ENCODE measurements at places on chromosomes 2 and 18.

- DNase-seq: no peak
Measured at GRCh38 chr18:23712445-23712844, 23.2 kb downstream of the LAMA3 start.

DNA sequence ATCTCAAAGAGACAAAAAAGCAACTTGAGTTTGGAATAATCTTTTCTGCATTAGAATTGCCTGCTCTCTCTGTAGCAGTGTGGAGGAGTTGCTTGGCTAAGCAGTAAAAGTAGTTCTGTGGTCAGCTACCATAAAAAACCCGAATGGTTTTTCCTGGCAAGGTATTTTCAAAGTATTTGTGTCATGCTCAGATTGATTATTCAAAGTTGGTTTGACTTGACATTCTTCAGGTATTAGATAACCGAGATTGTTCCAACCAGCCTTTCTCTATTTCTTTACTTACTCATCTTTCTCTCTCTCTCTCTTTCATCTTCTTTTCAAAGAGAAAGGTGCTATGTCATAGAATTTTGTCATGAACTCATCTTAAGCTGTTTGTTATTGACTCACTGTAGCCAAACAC lies 404.9 kb downstream of the CPS1 start:
- DNase-seq: peak; percentile 32

DNA sequence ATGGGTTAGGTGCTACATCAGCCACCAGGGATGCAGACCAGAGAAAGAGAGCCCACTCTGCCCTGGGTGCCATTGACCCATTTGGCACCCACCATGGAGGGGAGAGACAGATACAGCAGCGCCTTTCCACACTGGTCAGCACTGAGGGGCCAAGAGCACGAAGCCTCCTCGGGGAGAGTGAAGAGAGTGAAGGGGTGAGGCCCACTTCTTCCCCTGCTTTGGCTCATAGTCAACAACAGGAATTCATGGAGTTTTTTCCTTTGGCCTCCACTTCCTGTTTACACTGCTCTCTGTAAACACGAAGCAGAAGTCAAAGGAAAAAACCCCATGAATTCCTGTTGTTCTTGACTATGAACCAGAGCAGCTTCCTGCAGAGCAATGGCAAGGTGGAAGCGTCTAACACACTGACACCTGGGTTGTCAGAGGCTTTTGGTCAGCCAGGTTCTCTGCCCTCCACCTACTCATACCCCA lies 80.0 kb downstream of the CCDC93 start:
- DNase-seq: no peak

DNA sequence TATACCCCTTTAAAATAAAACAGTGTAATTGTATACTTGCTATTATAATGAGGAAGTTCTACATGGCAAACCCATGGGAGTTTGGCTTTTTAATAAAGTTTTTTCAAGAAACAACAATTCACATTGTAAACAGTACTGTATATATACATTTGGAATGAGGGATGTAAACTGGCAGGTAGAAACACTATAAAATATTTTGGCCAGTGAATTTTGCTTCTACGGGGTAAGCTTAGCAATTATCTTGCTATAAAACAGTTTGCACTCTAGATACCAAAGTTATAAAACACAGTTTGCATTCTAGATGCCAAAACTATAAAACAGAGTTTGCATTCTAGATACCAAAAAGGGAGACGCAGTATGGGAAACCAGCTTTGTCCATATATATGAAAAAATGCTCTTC lies 16.6 kb downstream of the THUMPD2 start:
- no peak for DNase-seq

- DNase-seq: no peak
Measured at GRCh38 chr2:2501454-2502200, 170.6 kb upstream of the MYT1L start.

- DNase-seq: no peak
Measured at GRCh38 chr2:114025030-114025429, 135.1 kb downstream of the ACTR3 start.

GRCh38 chr2:163198972-163199371 lies 360.4 kb upstream of the KCNH7 start:
- DNase-seq: no peak

- DNase-seq: no peak
Measured at GRCh38 chr2:213723041-213723560, 438.8 kb downstream of the SPAG16 start.

- no peak for DNase-seq
Measured at GRCh38 chr18:51137026-51137729, 60.3 kb downstream of the MEX3C start.

DNA sequence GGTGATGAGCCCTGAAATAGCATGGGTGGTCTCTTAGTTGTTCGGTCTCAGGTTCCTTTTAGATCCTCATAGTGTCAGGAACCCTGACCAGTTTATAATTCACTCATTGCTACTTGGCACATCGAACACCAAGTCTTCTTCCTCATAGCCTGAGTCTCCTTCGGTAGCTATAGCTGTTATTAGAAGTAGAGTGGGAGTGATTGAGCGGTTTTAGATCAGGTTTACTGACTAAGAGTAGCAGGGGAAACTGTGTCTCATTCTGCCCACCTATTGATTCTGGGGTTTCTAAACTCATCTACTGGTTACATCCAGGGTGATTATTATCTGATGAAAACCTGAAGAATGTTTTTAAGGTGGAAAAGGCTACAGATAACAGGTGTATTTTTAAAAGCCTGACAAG lies 114.6 kb downstream of the SETBP1 start:
- DNase-seq: no peak

DNA sequence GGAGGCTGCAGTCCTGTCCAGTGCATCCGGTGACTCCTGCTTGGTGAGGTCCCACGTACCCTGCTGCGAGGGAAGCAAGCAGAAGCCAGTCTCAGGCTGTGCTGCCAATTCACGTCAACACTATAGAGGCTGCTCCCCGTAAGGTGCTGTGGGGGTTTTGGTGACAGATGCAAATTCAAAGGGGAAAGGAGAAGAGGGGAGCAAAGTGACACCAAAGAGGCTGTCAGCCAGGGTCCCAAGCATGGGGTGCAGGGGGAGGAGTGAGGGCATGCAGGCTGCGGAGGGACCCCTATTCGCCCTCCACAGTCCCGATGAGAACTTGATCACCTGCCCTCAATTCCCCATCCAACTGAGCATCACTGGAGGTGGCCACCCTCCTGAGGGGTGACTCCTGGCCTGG lies 179.4 kb upstream of the HS6ST1 start:
- no peak for DNase-seq

DNA sequence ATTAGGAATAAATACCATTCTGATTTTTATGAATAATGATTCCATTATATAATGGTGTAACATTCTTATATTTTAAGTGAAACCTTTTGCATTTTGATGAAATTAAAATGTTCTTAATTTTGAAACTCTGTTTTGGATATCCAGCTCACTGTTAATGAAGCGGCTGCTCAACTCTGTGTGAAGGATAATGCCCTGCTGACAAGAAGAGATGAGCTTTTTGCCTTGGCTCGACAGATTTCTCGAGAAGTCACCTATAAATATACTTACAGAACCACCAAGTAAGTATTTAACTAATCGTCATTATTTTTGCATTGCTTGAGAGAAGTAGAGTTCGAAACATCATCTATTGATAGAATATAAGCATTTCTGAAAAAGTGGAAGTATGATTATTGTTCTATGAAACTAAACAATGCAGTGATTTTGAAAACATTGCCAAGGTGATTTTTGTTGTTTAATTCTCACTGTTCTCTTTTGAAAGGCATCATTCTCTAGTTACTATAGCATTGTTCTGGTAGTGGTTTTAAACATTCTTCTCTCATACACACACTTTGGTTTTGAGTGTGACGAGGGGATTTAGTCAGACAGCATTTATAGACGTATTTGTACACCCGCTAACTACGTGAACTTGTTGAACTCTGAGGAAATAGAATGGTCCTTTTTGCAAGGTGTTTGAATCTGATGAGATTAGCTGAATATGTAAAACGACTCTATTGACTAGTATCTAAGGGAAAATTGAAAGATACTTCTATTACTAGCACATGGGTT lies 21.5 kb downstream of the NAB1 start:
- DNase-seq: no peak

GRCh38 chr2:27802547-27802946 lies 31.0 kb downstream of the MRPL33 start:
- DNase-seq: no peak

DNA sequence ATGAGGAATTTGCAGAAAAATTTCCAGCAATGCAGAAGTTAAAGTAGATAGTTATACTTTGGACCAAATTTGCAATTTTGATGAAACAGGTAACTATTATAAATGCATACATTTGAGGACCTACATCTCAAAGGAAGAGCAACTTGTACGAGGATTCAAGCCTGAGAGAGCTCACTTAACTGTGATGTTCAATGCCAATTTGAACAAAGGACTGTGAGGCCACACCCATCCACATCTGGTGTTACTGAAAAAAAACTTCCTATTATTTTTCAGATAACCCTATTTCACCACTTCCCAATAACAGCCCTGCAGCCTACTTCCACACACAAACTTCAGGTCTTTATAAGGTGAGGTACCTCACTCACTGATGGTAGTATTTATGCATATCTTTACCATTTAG lies 203.5 kb upstream of the NABP1 start:
- DNase-seq: no peak

- DNase-seq: no peak
Measured at GRCh38 chr2:216423071-216423470, 10.8 kb downstream of the SMARCAL1 start.

GRCh38 chr2:11628675-11629074 lies 41.3 kb downstream of the NTSR2 start:
- DNase-seq: no peak

DNA sequence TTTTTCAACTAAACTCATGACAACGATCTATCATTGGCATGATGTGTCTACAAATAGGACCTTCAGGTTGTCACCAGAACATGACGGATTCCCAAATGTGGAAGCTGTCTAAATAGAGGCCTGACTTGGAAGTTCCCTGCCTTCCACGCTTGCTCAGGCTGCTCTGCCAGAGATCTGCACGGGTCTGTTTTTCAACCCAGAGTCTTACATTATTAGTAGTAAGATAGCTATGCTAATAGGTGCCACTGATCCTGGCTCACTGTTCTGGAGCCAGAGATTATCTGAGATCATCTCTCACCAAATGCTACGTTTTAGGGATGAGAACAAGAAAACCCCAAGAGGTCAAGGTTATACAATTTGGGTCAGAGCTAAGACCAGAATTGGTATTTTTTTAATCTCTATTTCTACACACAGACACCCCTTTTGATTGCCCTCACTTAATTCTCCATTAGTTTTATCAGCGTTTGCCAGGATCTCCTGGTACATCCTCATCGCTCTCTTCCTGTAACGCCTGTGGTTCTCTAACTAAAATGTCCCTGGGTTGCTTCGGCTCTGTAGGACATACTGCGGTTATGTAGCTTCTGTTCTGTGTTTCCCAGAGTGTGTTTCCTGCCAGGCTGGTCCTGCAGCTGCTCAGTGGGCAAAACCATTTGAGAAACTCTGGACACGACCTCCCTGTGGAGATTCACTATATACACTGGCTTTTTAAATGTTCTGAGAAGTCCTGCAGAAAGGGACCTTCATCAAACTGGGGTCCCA lies 5.7 kb downstream of the CDC42EP3 start:
- DNase-seq: no peak

DNA sequence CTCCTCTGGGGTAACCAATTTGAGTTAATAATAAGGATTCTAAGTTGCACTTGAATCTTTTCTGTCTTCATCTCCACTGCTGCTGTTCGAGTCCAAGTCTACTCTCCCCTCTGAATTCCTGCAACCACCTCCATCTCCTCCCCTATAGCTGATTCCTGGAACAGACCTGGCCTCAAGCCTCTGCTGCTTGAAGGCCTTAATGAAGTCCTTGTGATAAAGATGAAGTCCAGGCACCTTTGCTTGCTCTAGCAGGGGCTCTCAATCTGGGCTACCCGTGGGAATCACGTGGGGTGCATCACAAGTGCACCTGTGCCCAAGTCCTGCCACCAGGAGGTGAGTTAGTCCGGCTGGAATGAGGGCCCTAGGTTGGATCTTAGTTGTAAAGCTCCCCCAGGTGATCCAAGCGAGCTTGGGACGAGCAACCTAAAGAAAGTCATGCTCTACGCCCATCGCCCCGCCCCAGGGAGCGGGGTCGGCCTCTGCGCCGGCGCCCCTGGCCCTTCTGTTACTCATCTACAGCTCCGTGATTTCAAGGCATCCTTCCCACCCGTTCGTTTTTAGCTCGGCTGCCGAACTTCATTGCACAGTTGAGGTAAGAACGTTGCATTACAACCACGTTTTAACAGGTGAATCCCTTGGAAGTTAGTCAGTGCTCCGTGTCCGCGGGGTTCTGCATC lies 905 bp upstream of the IAH1 start:
- DNase-seq: peak; percentile 32

- DNase-seq: no peak
Measured at GRCh38 chr2:157327200-157327599, 1.6 kb upstream of the ERMN start.

- DNase-seq: peak; percentile 54
Measured at GRCh38 chr2:120436885-120437603, 91.1 kb downstream of the INHBB start.

DNA sequence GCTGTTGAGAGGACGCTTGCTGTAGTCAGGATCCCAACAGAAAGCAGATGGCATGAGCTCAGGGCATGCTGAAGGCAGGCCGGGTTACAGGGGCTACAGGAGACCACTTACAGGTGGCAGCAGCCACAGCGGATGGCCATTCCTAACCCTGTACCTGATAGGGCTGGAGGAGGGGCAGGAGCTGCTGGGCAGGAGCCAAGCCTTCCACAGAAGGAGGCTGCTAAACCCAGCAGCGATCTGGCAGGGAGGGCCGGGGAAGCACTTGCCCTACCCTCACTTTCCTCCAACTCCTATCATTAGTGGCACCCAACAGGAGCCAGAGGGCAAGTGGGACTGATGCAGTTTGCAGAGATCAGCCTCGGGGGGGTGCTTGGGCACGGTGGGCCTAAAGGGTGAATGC lies 2.0 kb downstream of the ASB18 start:
- no peak for DNase-seq

DNA sequence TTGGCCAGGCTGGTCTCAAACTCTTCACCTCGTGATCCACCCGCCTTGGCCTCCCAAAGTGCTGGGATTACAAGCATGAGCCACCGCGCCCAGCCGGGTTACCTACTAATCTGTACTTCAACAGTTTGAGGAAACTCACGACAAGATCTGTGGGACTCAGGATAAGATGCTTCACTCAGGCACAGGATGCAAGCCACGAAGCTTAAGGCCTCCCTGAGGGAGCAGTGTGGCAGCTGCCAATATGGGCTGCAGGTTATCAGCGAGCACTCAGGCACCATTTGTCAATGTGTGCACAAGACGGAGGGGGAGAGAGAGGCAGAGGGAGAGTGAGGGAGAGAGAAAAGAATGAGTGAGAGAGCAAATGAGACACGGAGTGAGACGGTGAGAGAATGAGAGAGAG lies 173.6 kb upstream of the RAB6C start:
- DNase-seq: no peak

GRCh38 chr2:222866358-222866960 lies 5.6 kb downstream of the ACSL3 start:
- no peak for DNase-seq

DNA sequence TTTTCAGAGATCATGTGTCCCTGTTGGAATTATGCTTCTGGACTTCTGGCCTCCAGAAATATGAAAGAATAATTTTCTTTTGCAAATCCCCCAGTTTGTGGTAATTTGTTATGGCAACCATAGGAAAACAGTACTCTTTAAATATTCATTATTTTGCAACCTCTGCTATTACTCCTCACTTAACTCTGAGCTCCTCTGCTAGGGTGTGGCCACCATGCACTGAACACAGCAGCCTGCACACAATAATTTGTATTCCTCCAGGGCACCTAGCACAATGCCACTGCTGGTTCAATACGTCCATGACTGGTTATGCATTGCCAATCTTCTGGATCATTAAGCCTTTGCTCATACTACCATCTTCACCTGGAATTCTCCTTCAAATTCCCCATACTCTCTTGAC lies 232.0 kb downstream of the CNTNAP5 start:
- DNase-seq: no peak

- no peak for DNase-seq
Measured at GRCh38 chr2:175449616-175450015, 268.1 kb upstream of the ATP5MC3 start.

Measured in ACHN (cell line).